Lower leg skin (tissue), 4 donors: ENCODE measurements at places on chromosomes 2 and 18. TPM values are rescaled to one million over a fixed set of nuclear protein-coding genes. Genes with fewer than 3 reads are reported as not detected.
A peak's percentile ranks its signal among the peaks of the same experiment; 100 is the strongest.

The SCYGR4 gene
- total RNA-seq: not detected

The CNDP1 gene
- not detected for total RNA-seq

The LONRF2 gene
- total RNA-seq: 0.88 TPM

The LBH gene
- 16.6 TPM for total RNA-seq

The AGXT gene
- not detected for total RNA-seq

DNA sequence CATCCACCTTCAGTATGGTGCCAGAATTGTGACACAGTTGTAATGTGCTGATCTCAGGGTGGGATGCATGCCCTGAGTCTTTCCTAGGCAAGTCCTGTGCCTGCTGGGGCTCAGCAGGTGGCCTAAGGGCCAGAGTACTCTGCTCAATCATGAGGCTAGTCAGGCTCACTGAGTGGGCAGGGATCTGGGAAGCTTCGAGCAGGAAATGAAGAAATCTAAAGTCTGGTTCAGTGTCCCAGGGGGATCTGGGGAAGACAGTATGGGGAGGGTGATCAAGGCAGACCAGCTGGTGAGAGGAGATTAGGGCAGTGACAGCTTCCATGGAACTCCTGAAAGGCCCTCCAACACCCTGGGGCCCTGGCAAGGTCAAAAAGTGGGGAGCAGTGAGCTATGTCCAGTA, 8.9 kb upstream of the ANKRD29 start:
- DNase-seq: no peak

GRCh38 chr2:229586012-229586411, 128.3 kb downstream of the DNER start:
- DNase-seq: no peak

- DNase-seq: peak; percentile 88
Observed at GRCh38 chr2:112004253-112004645, 50.8 kb upstream of the TMEM87B start.

- DNase-seq: no peak
Observed at GRCh38 chr2:8993196-8993901, 10.1 kb downstream of the MBOAT2 start.
